ENCODE measurements at places on chromosomes 11 and 22. TPM values are rescaled to one million over a fixed set of nuclear protein-coding genes. Genes with fewer than 3 reads are reported as not detected.

DNA sequence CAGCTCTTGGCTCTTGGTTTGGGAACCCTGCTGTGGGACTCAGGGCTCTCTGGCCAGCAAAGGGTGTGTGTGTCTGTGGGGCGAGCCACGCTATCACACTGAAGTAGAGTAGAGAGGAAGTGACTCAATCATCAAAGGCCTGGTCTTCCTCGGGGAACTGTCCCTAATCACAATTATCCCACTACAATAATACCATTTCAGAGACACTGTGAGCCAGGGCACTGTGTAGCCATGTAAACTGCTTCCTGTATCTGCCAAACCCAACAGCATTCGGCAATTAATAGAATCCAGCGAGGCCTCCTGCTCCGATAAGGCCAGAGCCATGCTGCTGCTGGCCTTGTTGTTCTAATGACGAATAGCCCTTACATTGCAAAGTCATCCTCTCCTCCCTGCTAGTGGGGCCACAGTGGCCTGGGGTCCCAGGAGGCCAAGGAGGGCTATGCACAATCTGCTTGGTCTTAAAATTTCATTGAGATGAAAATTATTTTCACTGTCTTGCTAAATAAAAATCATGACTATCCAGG, 49.8 kb upstream of the LMO2 start:
- no peak for DNase-seq

DNA sequence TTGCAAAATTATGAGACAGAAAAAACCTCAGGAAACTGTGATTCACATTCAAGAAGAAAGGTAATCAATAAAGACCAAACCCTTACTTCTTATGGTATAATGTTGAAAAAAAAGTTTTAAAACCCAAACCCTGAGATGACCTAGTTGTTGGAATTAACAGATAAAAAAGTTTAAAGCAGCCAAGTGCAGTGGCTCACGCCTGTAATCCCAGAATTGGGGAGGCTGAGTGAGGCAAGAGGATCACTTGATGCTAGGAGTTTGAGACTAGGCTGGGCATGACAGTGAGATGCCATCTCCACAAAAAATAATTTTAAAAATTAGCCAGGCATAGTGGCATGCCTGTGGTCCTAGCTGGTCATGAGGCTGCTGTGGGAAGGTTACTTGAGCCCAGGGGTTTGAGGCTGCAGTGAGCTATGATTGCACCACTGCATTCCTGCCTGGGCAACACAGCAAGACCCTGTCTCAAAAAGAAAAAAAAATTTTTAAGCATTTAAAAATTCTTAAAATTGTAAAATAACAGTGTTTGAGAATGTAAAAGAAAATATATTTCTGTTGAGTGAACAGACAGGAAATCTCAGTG, 85.1 kb downstream of the EFCAB6 start:
- no peak for DNase-seq

DNA sequence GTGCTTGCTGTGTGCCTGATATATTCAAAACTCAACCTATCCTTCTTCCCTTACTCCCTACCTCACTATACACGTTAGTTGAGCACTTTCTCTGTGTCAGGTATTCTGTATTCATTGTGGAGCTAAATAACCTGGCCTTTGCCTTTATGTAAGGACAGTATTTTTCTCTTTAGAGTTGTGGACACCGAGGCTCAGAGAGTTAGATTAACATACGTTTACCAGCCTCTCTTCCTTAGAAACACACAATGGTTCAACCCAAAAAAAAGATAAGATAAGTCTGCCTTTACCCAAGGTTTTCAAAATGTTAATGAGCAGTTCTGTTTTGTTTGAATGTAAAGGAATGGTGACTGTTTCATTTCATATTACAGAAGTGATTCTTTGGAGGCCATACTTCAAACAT, 45.0 kb downstream of the CBL start:
- no peak for DNase-seq

- no peak for DNase-seq
Observed at GRCh38 chr11:69302447-69303020, 8.6 kb downstream of the MYEOV start.

DNA sequence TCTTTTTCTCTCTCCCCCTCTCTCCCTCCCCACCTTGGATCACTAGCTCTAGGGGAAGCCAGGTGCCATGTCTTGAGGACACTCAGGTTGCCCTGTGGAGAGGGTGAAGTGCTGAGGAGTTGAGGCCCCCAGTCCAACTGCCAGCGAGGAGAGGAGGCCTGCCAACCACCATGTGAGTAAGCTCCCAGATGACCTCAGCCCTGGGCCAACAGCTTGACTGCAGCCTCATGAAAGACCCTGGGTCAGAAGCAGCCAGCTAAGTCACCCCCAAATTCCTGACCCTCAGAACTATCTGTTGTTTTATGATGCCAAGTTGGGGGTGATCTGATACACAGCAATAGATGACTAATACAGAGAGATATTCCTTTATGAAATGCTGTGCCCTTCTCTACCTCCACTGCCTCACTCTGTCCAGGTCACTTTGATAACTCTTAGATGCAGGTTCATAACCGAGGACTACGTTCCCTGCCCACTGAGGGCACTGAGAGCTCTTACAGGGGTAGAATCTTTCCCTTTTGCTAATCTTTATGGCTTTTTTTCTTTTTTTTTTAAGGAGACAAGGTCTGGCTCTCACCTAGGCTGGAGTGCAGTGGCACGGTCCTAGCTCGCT, 8.0 kb downstream of the ARFGAP3 start:
- DNase-seq, result no peak

DNA sequence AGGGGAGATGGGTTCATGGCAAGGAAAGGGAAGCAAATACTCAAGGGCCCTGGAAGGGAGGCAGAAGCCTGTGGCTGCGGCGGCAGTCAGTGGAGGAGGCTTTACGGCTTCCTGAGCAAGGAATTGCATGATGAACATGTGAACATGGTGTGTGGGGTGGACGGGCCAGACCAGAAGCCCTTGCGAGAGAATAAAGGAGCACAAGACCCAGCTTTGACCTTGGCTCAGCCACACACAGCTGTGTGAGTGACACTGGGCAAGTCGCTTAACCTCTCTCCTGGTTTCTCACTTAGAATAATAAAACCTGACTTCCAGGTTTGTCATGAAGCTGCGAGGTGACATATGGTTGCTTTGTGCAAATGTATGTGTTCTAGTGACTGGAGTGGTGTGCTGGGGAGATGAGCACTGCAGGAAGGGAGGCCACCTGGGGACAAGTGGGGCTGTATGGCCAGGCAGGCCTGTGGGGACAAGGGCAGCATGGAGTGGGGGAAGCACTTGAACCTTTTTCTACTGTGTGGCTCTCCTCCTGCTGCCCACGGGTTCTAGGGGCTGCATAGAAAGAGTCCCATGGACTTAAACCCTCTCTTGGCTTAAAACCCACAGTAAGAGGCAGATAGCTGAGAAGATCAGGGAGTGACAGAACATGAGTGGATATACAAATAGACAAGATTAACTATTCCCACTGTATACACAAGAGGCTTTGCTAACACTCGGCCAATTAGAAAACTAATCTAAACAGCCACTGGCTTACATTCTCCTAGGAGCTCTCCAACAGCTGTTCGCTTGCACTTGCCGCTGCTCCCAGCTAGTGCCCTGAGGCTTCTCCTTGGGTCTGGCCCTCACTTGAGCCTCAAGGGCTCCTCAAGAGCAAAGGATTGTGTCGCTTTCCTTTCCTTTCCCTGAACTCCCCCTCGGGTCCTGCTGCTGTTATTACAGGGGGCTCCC, 67.3 kb upstream of the CDON start:
- no peak for DNase-seq

GRCh38 chr11:47152953-47153950, 23.4 kb downstream of the ARFGAP2 start:
- peak; percentile 81 for DNase-seq

GRCh38 chr11:36161572-36161971, 127.7 kb downstream of the COMMD9 start:
- no peak for DNase-seq

GRCh38 chr11:75878933-75879332, 63.9 kb downstream of the UVRAG start:
- no peak for DNase-seq

DNA sequence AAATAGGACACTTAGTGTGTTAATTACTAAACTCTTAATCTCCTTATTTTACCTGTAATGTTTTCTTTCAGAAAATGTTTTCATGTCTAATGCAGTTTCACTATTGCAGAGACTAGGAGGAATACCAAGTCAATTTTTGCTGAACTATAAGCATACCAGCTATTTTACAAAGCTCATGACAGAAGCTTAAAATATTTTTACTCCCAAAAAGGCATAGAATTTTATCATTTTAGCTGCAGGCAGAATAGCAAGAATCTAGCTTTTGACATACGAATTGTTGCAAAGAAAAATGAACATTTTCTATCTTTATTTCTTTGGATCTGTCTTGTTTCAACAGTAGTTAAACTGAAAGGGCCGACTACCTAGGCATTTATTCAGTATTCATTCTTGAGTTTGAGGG, 366.9 kb downstream of the FAT3 start:
- DNase-seq, result no peak

RTN4RL2 gene
- total RNA-seq, result 0.75 TPM

MS4A6A gene
- 279 TPM for total RNA-seq

CXCR5 gene
- not detected for total RNA-seq

Measured in heart left ventricle (tissue), 16 donors.